ENCODE measurements at places on chromosomes 2 and 18. TPM values are rescaled to one million over a fixed set of nuclear protein-coding genes. Genes with fewer than 3 reads are reported as not detected.

COBLL1 gene
- polyA plus RNA-seq: 8.5 TPM

- no peak for DNase-seq
Measured at GRCh38 chr2:98476192-98476868, 31.7 kb downstream of the INPP4A start.

DNA sequence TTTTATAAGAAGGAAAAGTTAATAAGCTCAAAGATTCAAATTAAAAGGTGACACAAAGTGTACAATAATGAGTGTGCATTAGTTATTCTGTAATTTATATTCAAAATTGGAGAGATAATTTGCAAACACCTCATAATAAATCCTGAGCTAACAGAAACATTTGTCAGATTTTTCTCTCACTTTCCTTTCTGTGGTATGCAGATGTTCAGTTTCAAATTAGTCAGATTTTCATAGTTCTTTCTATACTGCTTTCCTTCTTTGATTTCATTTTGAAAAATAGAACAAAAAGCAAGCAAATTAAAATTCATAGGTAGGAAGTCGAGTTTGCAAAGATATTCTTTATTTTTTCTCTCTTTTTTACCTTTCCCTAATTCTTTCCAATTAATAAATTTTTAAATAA lies 1420.1 kb upstream of the NXPH2 start:
- no peak for DNase-seq

DNA sequence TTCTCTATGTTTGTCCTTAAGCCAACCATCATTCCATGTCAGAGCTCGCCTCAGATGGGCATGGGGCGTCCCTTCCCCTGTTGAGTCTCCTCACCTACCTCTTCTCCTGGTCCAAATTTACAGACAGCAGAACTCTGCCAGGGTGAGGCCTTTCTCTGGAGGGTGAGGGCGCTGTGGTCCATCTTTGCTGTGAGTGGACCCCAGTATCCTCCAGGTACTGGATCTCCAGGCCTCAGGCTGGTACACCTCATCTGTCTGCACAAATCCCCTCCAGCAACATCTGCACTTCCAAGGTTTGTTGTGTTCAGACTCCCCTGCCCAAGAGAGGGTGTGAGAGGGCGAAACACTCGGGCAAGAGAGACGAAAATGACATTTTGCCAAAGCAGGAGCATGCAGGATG lies 63.9 kb upstream of the EDAR start:
- DNase-seq: no peak

IL1R1 gene
- 25.7 TPM for polyA plus RNA-seq

DNA sequence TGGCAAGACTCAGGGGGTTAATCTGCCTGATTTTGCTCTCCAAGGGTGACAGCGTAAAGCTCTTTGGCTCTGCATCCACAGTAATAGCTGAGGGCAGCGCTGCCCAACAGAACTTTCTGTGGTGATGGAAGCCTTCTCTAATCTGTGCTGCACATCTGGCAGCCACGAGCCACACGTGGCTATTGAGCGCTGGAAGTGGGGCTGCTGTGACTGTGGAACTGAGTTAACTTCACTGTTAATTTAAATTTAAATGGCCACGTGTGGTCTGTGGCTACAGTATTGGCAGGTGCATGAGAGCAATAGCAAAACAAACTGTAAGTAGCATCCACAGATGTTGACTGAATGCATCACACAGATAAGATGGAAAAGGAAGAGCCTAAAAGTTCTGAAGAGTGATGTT lies 47.3 kb upstream of the TMEM200C start:
- DNase-seq: no peak

CXCR1 gene
- 0.08 TPM for polyA plus RNA-seq

- DNase-seq: no peak
Measured at GRCh38 chr2:4180631-4181030, 477.3 kb downstream of the DCDC2C start.

- no peak for DNase-seq
Measured at GRCh38 chr2:127653421-127654083, 7.6 kb downstream of the GPR17 start.

DNA sequence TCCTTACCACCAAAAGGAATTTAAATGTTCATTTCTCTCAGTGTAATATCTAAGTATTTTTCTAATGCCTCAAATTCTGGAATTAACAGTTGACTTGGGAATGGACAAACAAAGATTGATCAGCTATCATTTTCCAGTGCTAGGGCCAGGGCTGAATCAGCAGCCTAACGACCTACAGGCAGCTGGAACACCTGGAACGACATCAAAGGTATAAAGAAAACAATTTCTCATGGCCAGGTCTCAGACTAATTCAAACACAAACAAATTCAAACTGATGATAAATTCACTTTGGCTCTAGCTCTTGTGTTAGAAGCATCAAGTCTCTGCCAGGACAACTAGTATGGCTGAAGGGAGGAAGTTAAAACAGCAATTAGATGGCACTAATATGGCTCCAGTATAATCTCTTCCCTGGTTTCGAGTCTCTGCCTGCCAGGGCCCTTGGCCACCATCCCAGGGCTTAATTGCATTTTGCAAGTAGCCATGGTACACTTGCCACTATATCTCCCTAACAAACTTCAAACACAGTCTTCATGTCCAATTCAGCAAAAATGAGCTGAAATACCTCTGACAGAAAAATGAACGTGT lies 70.2 kb upstream of the FSHR start:
- peak; percentile 54 for DNase-seq

- DNase-seq: no peak
Measured at GRCh38 chr2:1032030-1032429, 81.4 kb downstream of the SNTG2 start.

GRCh38 chr2:160165996-160166395 lies 34.1 kb downstream of the ITGB6 start:
- DNase-seq: no peak

GRCh38 chr2:224613543-224614286 lies 28.6 kb upstream of the CUL3 start:
- DNase-seq: no peak

GRCh38 chr2:19711470-19712372 lies 190.1 kb downstream of the TTC32 start:
- DNase-seq: peak; percentile 51

DNA sequence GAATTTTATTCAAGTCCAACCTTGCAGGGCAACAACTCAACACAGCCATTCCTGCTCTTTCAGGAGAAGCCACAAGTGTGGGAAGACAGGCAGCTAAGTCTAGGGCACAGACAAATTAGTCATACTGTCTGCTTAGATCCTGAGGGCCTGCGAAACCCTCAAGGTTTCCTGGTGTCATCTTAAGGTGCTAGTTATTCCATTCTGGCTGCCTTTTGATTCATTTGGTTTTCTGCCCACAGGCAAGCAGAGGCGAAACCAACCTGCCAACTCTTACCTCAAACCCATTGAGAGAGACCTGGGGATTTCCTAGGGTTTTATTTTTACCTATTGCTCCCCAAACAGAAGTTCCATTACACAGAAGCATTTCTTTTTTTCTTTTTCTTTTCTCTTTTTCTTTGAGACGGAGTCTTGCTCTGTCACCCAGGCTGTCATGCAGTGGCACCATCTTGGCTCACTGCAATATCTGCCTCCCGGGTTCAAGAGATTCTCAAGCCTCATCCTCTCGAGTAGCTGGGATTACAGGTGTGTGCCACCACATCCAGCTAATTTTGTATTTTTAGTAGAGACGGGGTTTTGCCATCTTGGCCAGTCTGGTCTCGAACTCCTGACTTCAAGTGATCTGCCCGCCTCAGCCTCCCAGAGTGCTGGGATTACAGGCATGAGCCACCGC lies 23.7 kb upstream of the SCYGR1 start:
- no peak for DNase-seq

DNA sequence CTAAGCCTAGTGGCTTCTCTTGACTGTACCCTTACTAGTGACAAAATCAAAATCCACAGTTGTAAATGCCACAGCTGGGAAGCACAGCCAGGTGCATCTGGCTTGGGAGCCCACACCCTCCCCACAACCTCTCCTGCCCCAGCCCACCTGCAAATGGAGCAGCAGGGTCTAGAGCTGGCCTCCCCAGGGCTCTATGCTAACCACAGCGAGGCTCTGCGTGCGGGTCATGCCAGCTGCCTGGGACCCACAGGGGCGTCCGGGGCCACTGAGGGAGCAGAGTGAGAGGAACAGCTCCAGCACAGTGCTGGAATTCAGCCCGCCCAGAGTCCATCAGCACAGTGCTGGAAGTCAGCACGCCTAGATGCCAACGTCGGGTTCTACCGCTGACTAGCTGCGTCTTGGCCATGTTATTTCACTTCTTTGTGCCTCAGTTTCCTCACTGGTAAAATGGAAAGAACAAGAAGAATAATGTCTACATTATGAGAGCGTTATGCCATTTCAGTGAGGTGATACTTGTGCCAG lies 109.1 kb upstream of the ID2 start:
- no peak for DNase-seq

ZRANB3 gene
- polyA plus RNA-seq: 1.7 TPM

All from heart left ventricle (tissue), 16 donors.